ENCODE measurements at places on chromosomes 7 and 10.

DNA sequence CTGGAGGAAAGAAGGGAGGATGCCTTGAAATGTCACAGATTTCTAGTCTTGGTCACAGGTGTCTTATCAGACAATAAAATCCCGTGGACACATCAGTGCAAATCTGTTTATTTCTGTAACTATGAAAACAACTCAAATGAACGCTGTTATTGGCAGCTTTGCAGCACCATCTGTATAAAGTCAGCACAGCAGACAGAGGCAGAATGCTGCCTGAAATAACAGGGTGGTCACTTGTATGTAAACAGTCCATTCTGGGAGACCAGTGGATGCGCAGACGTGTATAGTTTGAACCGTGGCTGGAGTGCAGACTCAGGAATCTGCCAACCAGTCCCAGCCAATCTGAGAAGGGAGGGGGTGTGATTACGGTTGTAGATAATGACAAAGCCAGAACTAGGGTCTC is 54.8 kb downstream of the SEC23IP start:
- DNase-seq = no peak

DNA sequence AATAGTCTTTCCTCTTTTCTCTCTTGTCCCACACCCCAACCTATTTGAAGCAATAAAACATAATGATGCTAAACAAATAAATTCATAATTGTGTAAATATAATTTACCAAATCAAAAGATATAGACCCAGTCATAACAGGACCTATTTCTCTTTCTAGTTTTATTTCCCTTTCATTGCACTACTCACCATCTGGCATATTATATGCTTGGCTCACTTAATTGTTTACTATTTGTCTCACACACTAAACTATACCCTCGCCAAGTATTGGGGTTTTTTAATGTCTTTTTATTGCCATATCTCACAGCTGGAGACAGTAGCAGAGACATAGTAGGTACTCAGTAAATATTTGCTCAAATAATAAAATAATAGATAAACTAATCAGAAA is 597.5 kb upstream of the PCDH15 start:
- DNase-seq = no peak

DNA sequence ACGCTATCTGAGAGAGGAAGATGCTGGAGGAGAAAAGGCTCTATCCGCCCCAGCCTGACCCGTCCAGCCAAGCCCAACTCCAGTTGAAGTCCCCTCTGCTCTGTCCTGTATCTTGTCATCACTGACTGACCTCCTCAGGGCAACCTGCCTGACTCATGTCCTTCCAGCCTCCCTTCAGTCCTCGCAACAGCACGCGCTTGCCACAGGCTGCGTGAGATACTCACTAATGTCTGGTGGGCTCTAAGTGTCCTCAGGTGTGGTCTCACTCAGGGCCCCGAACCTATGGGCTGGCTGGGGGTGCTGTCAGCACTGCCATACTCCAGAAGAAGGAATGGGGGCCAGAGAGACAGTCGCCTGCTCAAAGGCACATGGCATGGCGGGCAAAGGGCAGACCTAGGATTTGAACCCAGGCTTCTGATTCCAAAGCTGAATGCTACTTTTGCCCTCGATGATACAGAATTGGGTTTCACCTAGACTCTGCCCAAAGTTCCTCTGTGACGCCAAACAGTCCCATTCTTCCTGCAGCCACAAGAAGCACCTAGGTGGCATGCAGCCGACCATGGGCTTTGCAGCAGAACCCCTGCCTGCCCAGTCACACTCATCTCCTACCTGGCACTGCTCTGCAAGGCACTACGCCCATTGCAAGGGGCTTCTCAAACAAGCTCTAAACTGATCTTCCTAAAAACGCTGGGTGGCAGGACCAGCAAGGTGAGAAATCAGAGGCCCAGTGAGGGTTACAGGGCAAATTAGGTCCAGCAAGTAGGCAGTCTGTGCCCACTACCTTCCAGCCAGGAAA is 8.5 kb downstream of the FAM53B start:
- no peak for DNase-seq

DNA sequence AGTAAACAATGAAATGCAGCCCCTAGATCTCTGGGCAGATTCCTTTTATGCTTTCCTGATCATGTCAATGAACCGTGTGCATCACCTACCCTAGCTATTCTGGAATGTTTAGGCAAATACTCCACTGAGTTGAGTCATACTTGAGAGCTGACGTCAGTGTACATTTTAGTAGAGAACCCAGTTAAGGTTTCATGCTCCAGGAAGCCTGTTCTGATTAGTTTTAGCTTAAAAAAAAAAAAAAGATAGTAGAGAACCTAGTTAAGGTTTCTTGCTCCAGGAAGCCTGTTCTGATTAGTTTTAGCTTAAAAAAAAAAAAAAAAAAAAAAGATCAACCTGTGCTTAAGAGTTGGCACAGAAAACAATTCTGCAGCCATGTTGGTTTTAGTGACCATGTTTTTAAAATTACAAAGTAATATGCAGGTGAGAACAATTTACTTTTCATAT is 3.7 kb upstream of the MCU start:
- DNase-seq = no peak

GRCh38 chr10:92387289-92387940 is 96.4 kb downstream of the MARCHF5 start:
- DNase-seq = peak; percentile 45

- DNase-seq = no peak
These were observed 65.5 kb downstream of the SMURF1 start for GRCh38 chr7:99078416-99078815.

DNA sequence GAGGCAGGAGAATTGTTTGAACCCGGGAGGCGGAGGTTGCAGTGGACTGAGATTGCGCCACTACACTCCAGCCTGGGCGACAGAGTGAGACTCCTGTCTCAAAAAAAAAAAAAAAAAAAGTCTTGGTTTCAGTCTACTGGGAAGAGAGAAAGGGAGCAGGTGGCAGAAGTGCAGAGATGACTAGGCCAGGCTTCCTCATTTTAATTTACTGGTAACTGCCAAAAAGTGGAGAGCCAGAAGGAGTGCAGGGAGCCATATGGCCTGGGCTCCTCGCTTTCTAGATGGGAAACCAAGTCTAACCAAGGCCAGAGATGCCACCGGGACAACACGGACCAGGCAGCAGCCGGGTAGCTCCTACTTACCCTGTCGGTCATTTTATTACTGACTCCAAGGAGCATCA is 12.2 kb downstream of the SEPHS1 start:
- DNase-seq = peak; percentile 88

- DNase-seq = no peak
These were observed 570.9 kb downstream of the CCSER2 start for GRCh38 chr10:84899268-84899667.

- DNase-seq = no peak
These were observed 8.8 kb downstream of the CDK6 start for GRCh38 chr7:92827464-92828120.

GRCh38 chr7:51082096-51082840 is 234.3 kb downstream of the COBL start:
- DNase-seq = no peak

- no peak for DNase-seq
These were observed 185.5 kb downstream of the CAMK1D start for GRCh38 chr10:12534824-12535223.

GRCh38 chr10:25875556-25876165 is 58.4 kb upstream of the MYO3A start:
- peak; percentile 61 for DNase-seq

DNA sequence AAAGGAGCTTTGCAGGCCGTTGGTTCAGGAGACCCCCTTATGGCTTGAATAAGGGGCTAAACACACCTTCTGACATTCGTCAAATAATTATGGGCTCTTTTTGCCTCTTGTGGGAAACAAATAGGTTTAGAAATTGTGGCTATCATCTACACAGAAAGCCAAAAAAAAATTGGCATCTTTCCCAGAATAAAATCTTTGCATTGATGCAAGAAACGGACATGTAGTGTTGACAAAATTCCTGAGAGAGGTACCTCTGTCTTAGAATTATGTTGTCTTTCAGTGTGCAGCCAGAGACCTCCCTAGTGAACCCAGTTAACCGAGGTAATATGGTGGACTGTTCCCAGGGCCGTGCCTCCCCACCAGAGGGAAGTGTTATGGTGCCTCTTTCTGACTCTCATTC is 283.9 kb downstream of the SDHAF3 start:
- DNase-seq = no peak

DNA sequence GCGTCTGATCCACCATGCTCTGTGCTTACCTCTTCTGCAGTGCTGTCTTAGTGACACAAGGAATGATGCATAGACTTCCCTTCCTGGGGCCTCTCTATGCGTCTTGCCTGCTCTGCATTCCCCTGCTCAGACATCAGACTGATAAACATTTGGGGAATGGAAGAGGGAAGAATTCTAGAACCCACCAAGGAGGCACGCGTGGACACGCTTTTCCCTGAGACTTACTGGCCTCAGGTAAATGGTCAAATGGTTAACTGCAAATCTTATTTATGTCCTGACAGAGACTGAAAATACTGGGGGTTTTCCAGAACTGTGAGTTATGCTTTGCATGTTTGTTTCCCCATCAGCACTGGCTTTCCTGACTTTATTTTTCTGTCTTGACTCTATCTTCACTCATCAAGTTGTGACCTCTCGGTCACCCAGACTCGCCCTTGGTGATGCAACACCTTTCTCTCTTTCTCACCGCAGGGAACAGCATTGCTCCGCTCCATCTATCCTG is 285.9 kb upstream of the FZD8 start:
- no peak for DNase-seq

DNA sequence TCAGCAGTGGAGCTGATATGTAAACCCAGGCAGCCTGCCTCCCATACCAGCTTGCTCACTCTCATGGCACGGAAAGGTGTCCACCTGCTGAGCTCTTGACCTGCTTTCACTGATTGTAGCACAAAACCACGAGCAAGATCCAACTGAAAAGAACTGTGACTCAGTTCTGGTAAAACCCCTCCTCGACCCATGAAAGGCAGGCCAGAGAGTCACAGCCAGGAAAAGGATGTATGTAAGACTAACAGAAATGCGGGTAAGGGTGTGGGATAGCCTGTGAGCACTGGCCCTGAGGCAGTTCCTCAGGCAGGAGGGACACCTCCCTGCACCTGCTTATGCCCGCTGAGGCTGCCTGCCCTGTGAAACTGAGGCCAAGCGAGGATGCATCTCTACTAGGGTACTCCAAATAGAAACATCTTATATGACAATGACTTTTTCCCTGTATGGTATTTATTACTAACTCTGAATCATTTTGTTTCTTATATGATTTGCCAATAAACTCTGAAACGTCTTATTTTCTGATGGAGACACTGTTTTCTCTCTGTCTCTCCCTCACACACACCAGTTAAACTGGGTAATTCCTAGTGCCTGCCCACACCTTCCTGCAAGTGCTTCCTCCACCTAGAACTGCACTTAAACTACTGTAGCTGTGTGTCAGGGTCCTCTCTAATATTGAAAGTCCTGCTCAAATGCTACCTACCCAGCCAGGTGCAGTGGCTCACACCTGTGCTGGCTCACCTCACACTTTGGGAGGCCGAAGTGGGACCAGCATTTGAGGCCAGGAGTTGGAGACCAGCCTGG is 73.3 kb upstream of the GHITM start:
- DNase-seq = no peak

DNA sequence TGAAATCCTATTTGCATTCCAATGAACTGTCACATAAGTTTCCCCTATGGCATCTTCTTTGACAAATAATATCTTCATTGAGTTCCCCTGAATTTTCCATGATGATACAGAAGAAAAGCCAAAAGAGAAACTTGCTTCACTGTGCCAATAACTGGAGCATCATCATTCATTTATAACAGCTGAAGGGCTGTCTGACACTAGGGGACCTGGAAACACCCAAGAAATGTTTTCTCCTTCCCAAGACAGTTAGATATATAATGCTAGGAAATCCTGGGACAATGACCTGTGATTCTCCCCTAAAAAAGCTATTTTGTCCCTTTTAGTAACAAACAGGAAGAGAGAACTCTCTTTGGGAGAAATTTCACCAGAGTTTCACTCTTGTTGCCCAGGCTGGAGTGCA is 133.6 kb downstream of the SEMA3C start:
- DNase-seq = peak; percentile 41

DNA sequence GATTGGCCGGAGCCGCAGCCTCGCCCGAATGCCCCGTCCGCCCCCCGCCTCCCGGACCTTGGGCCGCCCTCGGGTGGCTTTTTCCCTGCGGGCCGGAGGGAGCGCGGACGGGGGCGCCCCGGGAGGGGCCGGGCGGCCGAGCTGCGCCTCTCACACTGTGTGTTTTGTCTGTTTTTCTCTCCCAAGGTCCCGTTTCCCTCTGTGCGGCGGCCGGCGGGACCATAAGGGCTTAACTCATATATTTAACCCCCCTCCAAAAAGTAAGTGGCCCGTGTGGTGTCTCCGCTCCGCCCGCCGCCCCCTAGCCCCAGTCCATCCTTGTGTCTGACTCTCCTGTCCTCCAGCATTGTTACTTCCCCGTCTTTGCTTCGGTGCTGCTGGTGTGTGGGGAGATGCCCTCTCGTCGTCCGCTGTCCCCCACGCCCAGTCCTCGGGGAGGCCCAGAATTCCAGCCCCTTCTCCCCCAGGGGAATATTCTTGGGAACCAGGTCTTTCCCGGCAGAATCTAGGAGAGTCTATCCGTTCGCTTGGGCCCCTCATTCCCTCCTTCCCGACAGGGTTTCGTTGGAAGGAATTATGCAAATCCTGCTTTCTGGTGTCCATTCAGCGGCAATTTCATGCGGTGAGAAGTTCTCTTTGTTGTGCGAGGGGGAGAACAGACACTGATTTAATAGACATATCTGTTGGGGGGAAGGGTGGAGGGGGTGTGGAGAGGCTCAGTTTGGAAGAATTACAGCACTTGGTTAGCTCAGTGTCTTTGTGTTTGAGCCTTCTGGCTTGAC is 1.3 kb downstream of the LCOR start:
- DNase-seq = no peak

GRCh38 chr7:30866939-30867338 is 44.7 kb upstream of the AQP1 start:
- DNase-seq = peak; percentile 9

DNA sequence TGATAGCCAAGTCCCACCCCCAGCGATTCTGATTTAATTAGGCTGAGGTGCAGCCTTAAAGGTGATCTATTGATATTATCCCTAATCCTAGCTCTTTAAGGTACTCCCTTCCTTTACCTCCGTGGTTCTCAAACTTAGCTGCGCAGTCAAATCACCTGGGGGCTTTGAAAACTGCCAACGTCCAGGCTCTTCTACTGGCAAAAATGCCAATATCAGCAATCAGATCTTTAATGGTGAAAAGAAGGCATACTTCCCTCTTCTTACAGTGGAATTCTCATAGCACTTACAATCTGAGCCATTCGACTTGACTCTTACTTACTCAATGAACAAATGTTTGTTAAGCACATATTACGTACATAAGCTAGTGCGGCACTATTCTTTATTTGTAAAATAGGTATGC is 704 bp upstream of the SLC35B4 start:
- no peak for DNase-seq

- no peak for DNase-seq
These were observed 134.1 kb downstream of the LRMDA start for GRCh38 chr10:75565286-75566251.

DNA sequence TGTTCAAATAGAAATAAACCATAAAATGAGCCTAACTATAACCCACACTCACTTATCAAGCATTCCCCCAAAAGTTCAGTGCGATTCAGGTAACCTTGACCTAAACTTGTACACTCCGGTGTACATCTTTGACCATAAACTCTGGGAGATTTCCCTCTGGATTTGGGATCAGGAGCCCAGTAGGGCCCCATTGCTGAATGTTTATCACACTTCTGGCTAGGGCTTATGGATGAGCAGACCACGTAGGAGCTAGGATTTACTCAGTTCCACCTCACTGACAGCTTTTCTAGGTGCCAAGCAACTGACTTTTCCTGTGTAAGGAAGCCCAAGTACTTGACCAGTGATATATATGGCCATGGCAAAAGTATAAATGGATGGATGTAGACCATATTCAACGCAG is 113.7 kb downstream of the SVOPL start:
- DNase-seq = no peak

- no peak for DNase-seq
These were observed 58.3 kb downstream of the CDK13 start for GRCh38 chr7:40008223-40008815.

- DNase-seq = peak; percentile 74
These were observed 65.6 kb upstream of the KDM7A start for GRCh38 chr7:140242057-140243031.
